ENCODE measurements at places on chromosomes 16 and 17.

DNA sequence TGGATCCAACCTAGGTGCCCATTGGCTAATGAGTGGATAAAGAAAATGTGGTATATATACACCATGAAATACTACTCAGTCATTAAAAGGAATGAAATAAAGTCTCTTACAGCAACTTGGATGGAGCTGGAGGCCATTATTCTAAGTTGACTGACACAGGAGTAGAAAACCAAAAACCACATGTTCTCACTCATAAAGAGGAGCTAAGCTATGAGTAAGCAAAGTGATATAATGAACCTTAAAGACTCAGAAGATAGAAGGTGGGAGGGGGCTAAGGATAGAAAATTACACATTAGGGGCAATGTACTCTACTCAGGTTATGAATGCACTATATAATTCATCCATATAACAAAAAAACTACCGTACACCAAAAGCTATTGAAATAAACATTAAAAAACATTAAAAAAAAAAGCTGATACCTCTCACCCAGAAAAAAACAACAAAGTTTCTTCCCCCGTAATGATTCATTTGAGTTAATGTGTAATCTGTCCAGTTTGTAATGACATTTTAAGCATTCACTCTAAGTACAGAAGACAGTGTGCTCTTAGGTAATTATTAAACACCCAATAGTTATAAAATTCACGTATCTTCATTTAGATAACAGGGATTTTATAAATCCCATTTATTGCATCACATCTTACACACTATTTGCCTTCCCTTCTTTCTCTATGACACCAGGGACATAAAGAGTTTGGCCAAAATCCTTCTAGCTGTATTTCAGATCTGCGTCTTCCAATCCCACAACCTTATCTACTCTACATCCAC, 941.5 kb downstream of the CDH11 start:
- DNase-seq: no peak

DNA sequence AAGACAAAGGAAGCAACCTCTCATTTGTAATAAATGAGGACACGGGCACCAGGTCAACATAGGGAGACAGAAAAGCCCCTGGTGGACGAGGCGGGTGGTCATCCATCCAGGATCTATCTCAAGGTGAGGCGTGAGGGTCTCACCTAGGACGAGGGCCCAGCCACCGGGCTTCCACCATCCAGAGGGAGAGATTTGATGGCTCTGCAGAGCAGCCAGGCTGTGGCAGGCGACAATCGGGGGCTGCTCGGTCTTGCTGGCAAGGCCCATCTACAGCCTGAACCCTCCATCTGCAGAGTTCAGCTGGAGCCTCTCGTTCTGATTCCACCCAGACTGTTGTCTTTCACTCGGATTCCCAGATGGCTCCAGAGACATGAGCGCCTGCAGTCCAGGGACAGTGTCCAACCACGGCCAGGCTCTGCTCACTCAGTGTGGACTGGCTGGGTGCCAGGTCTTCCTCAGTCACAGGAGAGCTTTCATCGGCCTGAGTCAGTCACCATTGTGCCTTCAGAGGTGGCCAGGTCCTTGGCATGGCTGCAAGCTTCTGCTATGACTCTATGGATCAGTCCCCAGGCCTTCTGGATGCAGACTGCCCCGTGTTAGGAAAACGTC, 5.9 kb downstream of the LITAFD start:
- DNase-seq: no peak

GRCh38 chr16:85750146-85750826, 610 bp downstream of the C16orf74 start:
- DNase-seq: no peak

- DNase-seq: no peak
These were observed 32.8 kb downstream of the TMEM186 start for GRCh38 chr16:8764525-8765250.

- no peak for DNase-seq
These were observed 53.9 kb upstream of the ACSF3 start for GRCh38 chr16:89039756-89040155.

DNA sequence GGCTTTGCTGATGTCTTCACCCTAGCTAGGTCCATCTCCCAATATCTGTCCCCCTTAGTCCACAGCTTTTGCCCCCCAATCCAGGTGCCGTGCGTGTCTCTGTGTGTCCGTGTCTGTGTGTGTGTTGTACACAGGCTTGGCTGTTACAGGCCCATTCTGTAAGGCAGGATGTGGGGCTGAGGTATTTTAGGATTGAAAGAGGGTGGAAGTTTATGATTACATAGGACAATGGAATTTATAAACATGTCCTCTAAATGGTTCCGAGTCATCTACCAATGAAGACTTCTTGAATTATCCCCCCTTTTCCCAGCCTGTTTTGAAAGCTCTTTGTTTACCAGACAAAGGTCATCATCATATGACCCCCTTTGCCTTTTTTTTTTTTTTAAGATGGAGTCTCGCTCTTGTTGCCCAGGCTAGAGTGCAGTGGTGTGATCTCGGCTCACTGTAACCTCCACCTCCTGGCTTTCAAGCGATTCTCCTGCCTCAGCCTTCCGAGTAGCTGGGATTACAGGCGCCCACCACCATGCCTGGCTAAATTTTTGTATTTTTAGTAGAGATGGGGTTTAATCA, 21.9 kb downstream of the ACE start:
- no peak for DNase-seq

Measured in NCI-H524 treated with DMSO at 0.1 percent for 48 hours (cell line).